ENCODE measurements at places on chromosomes 7 and 10.

DNA sequence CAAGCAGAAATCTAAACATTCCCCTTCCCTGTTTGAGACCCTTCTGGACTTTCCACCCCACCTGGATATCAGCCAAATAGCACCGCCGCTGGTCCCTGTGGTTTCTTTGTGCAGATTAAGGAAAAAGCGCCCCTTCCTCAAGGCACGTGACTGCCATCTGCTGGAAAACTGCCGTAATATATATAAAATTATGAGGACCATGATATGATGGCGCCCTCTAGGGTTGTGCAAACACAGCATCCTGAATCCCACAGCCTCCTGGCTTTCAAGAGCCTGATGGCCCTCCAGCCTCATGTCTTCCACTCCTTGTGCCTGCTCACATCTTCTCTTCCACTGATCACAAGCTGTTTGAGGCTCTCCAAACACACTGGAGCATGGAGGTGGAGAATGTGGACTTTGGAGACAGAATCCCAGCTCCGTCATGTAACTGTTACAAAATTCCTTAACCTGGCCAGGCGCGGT, 121.3 kb downstream of the MYL10 start:
- DNase-seq = peak; percentile 32

GRCh38 chr7:117667456-117667855, 187.6 kb downstream of the CFTR start:
- no peak for DNase-seq

GRCh38 chr7:28830846-28831245, 127.3 kb downstream of the TRIL start:
- no peak for DNase-seq

- no peak for DNase-seq
Measured at GRCh38 chr7:22576612-22577469, 76.9 kb upstream of the STEAP1B start.

All from GM20000 (cell line).